NCI-H187 treated with DMSO at 0.1 percent for 48 hours (cell line): ENCODE measurements at places on chromosomes 2 and 18.
A peak's percentile ranks its signal among the peaks of the same experiment; 100 is the strongest.

- no peak for DNase-seq
Observed at GRCh38 chr2:231159306-231159705, 34.5 kb upstream of the HTR2B start.

DNA sequence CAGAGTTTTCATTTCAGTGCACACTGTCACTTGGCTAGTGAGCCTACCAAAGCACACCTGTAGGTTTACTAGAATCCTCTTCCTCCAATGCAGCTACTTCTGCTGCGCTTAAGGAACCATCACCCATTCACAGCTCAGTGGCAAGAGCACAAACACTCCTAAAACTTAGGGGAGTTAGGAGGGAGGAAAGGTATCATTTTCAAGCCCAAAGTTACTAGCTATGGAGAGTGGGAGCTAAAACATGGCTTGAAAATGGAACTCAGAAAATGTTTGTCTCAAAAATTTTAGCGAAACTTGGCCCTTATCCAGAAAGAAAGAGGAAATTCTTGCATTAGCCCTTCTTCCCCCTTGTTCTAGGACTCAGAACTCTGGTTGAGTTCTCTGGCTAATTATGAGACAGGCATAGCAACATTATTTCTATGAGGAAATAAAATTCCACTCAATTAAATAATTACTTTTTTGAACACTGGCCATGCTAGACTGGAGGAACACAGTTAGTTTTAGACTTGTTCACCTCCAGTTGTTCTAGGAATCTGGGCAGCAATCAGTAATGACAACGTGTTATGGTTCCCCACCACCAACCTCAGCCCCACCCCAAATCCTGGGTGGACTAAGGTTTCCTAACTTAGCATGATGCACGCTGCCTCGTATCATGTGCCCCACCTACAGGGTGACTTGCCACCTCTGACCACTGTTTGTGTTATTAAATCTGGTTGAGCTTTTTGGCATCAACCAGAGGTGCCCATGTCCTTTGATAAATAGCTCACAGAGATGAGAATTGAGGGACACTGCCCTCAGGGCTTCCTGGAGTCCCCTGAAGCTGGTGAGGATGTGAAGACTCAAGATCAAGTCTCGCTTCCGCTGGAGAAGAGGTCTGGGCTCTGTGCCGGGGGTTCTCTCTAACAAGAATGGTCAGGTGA is 32.8 kb downstream of the LPIN2 start:
- DNase-seq: no peak

DNA sequence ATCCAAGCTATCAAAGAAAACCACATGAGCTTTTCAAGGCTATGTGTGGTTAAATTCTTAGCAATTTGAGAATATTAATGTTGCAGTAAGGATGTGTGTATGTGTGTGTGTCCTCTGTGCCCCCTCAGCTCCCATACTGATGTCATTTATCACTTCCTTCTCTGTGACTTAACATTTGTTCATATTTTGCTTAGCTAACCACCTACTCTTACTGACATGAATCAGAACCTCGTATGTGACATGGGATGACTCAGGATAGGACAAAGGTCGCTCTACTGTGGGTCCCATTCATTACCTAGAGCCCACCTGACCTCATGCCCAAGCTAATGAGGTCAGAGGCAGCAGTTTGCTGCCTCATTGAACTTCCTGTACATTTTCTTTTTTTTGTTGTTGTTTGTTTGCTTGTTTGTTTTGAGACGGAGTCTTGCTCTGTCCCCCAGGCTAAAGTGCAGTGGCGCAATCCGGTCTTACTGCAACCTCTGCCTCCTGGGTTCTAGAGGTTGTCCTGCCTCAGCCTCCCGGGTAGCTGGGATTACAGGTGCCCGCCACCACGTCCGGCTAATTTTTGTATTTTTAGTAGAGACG is 36.3 kb downstream of the MOGAT1 start:
- no peak for DNase-seq

DNA sequence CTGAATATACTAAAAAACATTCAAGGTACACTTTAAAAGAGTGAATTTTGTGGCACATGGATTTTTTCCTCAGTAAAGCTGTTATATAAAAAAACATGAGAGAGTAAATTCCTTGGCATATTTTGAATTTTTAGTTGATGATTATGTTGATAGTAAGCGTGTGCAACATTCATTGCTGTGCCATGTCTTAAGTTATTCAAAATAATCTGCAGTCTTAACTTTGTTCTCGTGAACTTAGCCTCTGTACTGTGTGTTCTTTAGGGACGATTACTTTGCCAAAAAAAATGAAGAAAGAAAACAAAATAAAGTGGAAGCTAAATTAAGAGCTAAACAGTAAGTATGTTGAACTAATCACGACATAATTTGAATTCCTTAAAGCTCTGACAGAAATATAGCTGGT is 9.6 kb downstream of the SSB start:
- no peak for DNase-seq

DNA sequence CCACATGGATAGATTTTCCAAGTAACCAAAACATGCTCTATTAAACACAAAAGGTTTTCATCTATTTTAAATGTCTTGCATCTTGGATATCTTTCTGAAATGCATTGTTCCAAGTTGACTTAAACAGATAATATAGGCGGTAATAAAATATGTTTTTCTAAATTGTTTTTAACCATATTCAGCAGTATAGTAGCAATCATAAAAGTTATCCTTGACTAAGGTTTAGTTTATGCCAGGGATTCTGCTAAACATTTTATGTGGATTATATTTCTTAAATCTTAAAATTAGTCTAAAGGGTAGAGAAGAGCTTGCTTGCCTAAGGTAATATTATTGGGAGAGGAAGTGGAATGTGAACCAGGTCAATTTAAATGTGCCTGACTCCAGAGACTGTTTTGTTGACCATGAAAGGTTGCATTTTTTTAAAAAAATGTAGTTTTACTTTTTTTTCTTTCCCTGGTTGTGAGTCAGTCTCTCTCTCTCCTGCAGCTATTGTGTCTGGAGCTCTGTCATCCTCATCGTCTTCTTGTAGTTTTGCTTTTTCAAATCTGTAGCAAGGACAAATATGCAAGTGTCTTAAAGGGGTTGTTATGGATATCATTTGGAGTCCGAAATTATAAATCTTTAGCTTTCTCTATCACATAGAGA is 309.1 kb upstream of the COL3A1 start:
- DNase-seq: no peak

DNA sequence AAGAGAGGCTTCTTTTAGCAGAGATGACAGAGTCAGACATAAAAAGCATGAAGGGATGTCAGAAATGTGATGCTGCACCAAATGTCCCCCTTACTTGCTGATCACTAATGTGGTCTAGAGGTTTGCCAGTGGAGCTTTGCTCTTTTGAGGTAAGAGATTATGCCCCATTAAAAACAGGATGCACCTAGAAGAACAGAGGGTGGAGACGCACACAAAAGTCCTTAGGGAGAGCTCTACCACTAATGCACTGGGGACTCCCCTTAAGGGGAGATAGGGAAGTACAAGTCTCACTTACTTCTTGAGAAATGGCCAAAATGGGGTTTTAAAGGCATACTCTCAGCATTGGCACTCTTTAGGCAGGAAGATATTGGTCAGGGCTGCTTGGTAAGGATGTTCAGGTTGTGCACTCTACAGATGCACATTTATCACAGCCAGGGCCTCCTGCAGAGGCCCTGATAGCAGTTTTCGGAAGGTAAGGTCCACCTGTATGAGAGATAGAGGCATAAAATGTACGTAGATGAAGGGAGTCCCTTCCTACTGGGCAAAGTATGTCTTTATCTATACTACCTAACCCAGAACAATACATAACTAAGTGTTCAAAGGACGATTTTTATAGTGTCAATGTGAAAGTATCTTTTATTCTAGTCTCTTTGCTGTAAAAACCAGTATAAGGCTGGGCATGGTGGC is 17.0 kb upstream of the SCYGR1 start:
- no peak for DNase-seq

GRCh38 chr18:10751653-10752052 is 225.8 kb downstream of the NAPG start:
- DNase-seq: no peak

- DNase-seq: no peak
Observed at GRCh38 chr2:191412353-191412752, 167.1 kb downstream of the MYO1B start.

DNA sequence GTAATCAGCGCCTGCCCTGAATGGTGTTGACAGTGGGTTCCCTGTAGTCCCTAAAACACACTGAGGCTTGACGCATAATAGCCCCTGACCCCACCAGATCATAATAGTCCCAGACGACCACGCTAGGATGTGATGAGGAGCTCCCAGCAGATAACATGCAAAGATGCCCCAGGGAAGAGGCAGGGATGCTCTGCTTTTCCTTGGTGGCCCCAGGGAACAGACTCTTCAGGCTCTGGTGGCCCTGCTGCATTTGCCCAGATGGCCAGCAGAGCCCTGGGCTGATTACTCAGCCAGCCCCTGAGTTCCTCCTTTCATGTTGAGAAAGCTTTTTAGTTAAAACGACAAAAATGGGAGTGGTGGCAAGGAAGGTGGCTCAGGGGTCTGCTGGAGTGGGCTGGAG is 5.9 kb upstream of the NCKAP5 start:
- no peak for DNase-seq

GRCh38 chr2:42249887-42250286 is 80.7 kb downstream of the EML4 start:
- peak; percentile 65 for DNase-seq

GRCh38 chr2:72137498-72138010 is 10.1 kb downstream of the CYP26B1 start:
- DNase-seq: no peak

- no peak for DNase-seq
Observed at GRCh38 chr2:207497596-207497995, 32.2 kb upstream of the CREB1 start.

DNA sequence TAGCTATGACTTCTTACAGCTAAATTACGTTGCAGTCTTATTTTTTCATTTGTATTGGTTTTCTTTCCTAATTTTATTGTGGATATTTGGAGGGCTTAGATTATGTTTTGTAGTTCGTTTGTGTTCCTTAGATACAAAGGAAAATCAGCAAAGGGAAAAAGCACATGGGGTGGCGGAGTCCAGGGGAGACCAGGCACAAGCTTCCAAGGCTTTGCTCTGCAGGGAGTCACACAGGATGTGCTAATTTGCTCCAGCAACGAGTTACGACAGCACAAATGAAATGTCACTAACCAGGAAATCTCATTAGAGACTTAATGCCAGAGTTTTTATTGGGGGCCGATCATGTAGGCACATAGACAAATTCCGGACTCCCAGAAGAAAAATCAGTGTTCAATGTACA is 60.5 kb upstream of the CABYR start:
- DNase-seq: no peak

- DNase-seq: no peak
Observed at GRCh38 chr2:20471902-20472559, 25.2 kb downstream of the RHOB start.

- no peak for DNase-seq
Observed at GRCh38 chr2:102291319-102292075, 19.9 kb upstream of the IL1RL1 start.

DNA sequence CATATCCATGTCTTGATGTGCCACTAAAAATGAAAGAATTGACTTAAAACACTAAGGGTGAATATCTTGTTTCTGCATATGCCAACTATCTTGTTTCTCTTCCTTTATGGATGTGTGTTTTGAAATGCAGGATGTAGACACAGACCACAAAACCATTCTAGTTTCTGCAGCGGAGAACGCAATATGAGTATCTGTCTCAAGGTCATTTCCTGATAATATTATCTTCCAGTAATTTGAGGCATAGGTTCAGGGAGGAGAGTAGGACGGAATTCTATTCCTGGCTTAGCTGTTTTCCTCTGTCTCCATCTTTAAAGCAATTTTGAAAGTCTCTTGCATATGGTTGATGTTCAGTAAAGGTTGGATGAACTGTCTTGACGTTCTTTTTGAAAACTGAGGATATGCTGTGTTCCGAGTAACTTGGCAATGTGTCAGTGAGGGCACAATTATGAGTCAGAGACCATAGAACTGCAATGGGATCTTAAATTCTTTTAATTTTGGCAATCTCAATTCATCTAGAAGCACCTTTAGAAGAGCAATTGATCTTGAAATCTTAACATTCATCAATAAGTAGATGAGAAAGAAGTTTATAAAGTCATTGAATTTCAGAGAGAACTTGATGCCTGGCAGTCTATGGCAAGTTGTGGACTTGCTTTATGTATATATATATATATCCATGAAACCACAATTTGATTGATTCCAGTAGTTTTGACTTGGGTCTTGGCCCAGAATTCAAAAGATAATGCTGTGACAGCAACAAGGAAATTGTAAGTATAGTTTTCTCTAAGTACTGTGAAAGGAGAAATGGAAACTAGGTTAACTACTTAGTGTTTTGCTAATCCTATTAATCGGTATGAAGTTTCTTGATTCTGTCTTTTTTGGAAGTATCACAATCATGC is 24.8 kb downstream of the RAB27B start:
- no peak for DNase-seq

GRCh38 chr2:112150851-112151250 is 12.7 kb downstream of the FBLN7 start:
- no peak for DNase-seq

DNA sequence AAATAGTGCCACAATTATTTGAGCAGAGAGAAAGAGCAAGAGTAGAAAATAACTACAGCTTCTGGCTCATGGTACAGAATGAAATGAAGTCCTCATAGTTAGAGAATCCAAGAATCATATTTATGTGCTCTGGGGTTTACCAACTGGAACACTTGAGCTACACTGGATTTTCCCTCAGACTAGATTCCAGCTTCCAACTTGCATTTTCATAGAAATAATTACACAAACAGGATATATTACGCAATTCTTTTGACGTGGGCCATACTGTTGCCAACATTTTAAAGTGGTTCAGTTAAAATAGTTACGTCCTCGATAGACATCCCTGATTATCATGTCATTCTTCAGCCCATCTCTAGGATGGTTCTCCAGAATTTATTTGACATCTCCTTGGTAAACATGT is 129.2 kb downstream of the ETAA1 start:
- no peak for DNase-seq

- DNase-seq: no peak
Observed at GRCh38 chr2:62375113-62375420, 130.9 kb downstream of the TMEM17 start.

DNA sequence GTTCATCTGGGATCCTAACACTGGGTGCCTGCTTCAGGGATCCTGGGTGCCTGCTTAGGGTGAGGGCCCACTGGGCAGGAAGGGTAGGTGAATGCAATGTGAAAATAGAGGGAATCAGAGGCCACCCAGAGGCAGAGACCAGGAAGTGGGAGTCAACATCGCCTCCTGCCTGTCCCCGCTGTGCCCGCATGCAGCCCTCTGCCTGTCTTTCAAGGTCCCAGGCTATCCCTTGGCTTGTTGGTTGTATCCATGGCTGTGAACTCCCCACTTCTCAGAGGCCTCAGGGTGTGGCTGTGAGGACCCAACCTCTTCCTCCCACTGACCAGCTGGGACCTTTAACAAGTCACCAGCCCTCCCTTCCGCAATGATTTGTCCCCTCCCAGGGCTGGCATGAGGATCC is 26.5 kb downstream of the PSD4 start:
- DNase-seq: no peak

DNA sequence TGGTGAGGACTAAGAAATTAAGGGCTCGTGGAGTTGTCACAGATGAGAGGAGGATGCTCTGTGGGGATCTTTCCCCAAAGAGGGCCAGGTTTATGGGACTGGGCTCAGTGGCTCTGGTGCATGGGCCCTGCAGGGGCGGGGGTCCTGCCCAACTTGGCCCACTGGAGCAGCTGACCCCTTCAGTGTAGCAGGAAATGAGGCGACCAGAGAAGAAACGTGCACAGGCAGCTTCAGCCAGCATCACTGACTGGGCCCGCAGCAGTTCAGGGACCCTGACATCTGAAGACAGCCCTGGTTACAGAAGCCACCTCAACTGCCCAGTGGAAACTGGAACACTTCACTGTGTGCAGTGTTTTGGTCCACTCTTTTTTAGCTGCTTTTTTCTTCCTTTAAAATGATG is 72.8 kb downstream of the EMILIN2 start:
- no peak for DNase-seq
